Stimulated activated CD8-positive, alpha-beta memory T cell treated with anti-CD3 and anti-CD28 coated beads, Interleukin-2, amount 100 ng/mL, for 48 hours (primary cell): ENCODE measurements at places on chromosomes 5 and 9.

- no peak for DNase-seq
These were observed 526.4 kb downstream of the CTNND2 start for GRCh38 chr5:11377896-11378295.

- DNase-seq, result no peak
These were observed 92.6 kb downstream of the SH3TC2 start for GRCh38 chr5:148970228-148970627.

- no peak for DNase-seq
These were observed 1.7 kb downstream of the FOXD1 start for GRCh38 chr5:73446631-73447529.

- DNase-seq, result no peak
These were observed 58.1 kb downstream of the KCNN2 start for GRCh38 chr5:114419959-114420358.

GRCh38 chr9:136599811-136600660 lies 54.2 kb upstream of the NOTCH1 start:
- DNase-seq, result no peak

- DNase-seq, result no peak
These were observed 714.6 kb downstream of the CDH9 start for GRCh38 chr5:26323794-26324193.

DNA sequence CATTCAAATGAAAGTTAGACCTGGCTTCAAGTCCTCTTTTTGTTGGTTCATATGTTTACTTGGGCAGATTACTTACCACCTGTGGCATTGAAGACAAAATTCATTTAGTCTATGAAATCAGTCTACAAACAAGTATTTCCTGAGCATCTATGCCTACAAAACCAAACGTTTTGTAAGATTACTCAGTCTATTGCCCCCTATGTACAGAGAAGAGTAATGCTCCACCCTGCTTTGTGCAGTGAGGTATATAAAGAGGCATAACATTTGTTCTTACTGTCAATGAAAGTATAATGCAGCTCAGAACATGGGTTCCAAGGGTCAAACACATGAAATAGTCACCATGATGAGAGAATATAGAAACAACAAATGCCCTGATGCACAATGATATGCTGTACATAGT lies 580.7 kb downstream of the KIF4B start:
- DNase-seq, result no peak

GRCh38 chr9:71037521-71037920 lies 83.9 kb downstream of the TRPM3 start:
- no peak for DNase-seq

DNA sequence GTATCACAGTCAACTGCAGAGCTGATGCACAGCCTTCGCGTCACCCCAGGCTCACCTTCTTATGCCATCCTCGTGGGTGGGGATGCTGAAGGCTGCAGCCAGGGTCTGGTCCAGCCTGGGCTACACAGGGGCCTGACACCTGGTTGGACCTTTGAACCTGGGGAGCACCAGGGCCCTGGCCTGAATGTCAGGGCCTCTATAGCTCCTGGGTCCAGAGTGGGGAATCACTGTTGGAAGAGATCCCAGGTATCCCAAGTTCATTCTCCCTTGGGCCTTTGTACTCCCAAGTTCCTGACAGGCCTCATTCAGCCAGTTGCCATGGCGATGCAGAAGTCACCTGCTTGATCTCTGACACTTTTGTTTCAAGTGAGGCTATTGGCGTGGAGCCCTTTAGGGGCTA lies 43.8 kb downstream of the ZNF618 start:
- no peak for DNase-seq
